ENCODE measurements at places on chromosomes 11 and 22.

DNA sequence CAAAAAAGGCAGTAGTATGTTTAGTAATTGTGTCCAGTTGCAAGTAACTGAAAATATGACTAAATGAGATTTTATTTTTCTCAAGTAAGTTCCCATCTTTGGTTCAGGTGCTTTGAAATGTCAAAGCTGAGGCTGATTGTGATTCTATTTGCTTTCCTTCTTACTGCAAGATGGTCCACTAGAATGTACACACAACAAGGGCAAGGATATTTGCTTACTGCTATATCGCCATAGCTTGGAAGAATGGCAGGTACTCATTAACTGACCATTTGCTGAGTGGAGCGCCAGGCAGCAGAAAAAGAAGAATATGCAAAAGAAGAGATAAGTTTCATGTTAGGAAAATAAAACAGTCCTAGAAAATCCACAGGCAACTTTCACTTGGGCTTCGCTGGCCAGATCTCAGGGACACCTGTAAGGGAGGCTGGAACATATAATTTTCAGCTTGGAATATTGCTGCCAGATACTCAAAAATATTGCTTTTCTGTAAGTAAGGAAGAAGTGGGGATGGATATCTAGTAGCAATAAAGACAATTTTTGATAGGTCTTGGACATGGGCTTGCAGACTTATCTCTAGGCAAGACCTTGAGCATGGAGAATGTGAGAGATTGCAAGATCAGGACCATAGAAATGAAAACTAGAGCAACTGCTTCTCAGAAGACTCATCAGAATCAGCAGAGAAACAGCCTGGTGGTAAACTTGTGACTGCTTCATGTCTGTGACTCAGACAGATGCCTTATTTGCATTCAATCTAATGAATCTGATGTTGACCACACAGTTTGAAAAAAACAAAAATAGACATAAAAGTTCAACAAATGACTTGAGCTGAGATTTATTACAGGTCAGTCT is 44.8 kb upstream of the OR9Q1 start:
- no peak for DNase-seq

GRCh38 chr22:30241576-30242371 is 4.8 kb downstream of the LIF start:
- no peak for DNase-seq

- no peak for DNase-seq
These were observed 483 bp upstream of the ABTB2 start for GRCh38 chr11:34358258-34358727.

DNA sequence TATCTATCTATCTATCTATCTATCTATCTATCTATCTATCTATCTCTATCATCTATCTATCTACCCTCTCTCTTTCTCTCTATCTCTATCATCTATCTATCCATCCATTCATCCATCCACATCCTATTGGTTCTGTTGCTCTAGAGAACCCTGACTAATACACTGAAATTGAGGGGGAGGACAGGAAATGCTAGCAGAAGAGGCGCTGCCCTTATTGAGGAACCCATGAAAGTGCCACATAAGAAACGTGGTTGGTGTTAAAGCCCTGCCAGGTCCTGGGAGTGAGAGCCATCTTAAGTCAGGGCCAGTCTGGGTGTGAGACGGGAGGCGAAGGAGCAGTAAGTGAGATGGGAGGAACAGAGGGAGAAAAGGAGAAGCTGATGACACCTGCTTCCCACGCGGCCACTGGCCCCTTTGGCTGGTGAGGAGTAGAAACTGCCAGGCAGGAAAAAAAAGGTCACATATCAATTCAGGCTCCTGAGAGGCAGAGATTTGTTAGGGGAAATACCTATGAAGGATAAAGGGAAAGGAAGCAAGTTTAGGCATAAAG is 87.9 kb upstream of the PLET1 start:
- DNase-seq: no peak
